Fibroblast of skin of right quadriceps (primary cell): ENCODE measurements at places on chromosomes 2 and 18.

- peak; percentile 83 for DNase-seq
Observed at GRCh38 chr2:216287251-216287650, 85.0 kb downstream of the MARCHF4 start.

DNA sequence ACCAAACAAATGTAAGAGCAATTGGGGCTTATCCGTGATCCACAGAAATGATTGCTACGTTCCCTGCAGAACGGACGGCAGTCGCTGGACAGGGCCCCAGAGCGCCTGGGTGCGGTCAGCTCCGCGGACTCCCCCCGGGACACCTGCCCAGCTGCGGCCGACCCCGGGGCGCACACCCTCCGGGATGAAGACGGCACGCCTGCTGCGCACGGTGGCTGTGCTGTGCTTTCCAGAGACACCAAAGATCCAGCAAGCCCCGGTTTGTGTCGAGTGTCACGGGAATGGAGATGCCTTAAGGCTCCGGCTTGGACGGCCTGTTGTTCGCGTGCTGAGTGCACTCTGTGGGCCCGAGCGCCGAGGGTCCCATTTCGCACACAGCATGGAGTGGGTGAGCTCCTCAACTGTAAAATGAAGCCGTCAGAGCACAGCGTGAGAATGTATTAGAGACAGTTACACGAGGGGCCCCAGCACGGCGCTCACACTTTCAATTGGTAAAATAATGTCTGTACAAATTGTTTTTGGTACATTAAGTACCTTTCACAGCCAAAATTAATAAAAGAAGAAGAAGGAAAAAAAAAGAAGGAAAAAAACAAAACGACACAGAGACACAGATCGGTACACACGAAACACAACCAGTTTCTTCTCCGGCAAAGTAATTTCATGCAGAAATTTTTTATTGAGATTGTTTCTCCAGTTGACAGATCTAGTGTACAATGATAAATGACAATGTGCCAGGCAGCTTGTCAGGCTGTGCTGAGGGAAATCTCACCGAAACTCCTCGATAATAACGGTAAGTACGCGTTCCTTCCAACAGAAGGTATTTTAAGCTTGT is 615.8 kb upstream of the SALL3 start:
- DNase-seq: no peak

- DNase-seq: peak; percentile 9
Observed at GRCh38 chr2:220154304-220154703, 526.9 kb downstream of the SLC4A3 start.

DNA sequence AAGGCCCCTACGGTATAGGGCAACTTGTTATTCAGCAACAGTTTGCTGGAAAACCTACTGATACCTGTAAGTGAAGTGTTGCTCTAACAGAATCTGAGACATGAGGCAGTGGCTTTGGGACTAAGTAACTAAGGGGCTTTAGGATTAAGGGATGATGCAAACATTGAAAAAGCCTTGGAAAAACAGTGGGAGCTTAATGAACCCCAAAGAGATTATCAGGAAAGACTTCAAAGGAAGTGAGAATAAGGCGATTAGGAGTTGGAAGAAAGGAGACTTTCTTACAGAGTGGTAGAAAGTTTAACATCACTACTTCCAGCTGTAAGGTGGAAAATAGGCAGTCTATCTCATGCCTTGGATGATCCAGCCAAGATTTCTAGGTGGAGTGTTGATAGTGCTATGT is 158.2 kb upstream of the TRIB2 start:
- DNase-seq: no peak

- no peak for DNase-seq
Observed at GRCh38 chr18:57073501-57074187, 73.2 kb upstream of the BOD1L2 start.

- no peak for DNase-seq
Observed at GRCh38 chr2:209913786-209914345, 88.6 kb upstream of the RPE start.
